ENCODE measurements at places on chromosomes 3 and 15.

DNA sequence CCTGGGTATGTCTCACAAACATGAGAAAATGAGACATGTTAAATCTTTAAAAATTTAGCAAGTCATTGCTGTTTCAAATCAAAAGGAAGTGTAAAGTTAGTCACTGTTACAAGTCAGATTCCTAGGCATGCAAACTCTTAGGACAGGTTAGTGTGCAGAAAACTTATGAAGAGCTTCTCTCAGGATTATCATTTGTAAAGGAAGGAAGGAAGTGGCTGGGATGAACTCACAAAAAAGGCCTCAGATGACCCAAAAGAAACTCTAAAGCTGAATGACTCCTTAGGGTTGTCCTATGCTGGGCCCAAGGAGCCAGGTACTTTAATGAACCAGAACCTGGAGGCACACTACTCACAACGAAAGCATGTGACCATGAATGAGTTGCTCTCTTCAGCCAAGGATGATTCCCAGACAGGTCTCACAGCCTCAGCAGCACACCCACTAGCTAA is 25.0 kb downstream of the MSL2 start:
- no peak for DNase-seq

GRCh38 chr3:25823314-25823713 is 33.4 kb downstream of the OXSM start:
- DNase-seq: no peak

GRCh38 chr3:14154895-14155440 is 23.4 kb downstream of the XPC start:
- DNase-seq: no peak

GRCh38 chr15:84598993-84599392 is 1.8 kb upstream of the ZSCAN2 start:
- no peak for DNase-seq

DNA sequence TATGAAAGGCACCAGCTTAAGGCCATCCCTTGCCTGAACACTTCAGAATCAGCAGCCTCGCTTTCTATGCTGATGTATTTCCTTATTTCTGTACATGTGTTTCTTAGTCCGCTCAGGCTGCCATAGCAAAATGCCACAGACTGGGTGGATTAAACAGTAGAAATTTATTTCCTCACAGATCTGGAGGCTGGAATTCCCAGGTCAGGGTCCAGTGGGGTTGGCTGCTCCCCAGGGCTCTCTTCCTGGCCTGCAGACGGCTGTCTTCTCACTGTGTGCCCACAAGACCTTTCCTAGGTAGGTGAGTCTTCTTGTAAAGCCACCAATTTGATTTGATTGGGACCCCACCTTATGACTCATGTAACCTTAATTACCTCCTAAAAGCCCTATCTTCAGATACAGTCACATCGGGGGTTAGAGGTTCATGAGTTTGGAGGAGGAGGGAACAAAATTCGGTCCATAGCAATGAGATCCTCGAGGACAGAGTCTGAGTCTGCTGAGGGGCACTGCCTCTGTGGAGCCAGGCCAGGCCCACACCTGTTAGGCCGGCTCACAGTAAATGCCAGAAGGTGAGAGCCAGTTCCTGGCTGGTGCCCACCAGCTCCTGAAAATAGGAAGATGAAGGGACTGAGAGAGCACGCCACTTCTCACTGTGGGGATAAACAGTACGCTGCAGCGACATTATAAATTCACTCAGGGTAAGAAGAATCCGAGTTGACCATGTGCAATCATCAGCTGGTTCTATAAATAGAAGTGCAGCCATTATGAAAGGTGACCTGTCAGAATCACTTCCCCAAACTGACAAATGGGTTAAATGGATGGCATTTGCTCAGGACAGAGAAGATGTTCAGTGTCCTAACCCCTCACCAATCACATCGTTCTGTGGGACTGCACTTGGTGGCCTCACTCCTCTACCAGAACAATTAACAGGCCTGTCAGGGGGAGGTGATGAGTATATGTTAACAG is 41.1 kb downstream of the CTXND1 start:
- DNase-seq: no peak

DNA sequence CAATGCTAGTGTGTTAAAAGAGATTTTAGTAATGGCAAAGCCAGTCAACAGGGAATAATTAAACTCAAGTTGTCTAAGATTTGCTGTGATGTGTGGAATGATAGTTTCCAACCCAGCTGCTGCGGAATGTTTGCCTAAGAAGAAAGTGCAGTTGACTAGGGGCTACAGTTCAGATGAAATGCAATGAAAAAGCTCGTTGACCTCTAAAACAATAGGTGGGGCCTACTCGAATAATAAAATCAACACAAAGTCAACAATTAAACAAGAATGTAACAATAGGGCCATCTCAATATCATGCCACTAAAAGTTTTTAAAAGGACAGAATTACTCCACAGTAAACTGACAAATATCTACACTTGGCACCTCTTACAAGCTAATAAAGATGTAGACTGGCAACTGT is 484.2 kb downstream of the MECOM start:
- DNase-seq: no peak

- no peak for DNase-seq
Observed at GRCh38 chr15:39785841-39786240, 3.2 kb upstream of the FSIP1 start.
